ENCODE measurements at places on chromosomes 1 and 21. TPM values are rescaled to one million over a fixed set of nuclear protein-coding genes. Genes with fewer than 3 reads are reported as not detected.

DNA sequence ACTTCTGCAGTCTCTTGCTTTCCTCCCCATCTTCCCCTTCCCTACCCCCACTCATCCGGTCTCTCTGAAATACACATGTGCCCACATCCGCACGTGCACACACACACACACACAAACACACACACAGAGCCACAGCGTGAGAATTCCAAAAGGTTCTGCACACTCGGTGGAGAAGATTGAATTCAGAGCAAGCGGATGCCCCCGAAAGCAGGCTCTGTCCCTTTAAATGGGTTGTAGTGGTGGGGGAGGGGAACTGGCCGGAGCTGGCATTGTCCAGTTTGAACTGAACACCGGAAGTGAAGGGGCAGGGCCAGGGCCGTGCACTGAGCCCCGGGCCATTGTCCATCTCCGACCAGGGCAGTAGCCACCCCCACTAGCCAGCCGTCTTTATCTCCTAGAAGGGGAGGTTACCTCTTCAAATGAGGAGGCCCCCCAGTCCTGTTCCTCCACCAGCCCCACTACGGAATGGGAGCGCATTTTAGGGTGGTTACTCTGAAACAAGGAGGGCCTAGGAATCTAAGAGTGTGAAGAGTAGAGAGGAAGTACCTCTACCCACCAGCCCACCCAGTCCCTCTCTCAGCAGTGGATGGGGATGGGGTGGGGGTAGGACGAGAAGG is 1.3 kb upstream of the LIN28A start:
- DNase-seq = no peak

Gene WASF2
- polyA plus RNA-seq = 123 TPM

GRCh38 chr1:24254783-24255182 is 64.4 kb upstream of the GRHL3 start:
- DNase-seq = no peak

DNA sequence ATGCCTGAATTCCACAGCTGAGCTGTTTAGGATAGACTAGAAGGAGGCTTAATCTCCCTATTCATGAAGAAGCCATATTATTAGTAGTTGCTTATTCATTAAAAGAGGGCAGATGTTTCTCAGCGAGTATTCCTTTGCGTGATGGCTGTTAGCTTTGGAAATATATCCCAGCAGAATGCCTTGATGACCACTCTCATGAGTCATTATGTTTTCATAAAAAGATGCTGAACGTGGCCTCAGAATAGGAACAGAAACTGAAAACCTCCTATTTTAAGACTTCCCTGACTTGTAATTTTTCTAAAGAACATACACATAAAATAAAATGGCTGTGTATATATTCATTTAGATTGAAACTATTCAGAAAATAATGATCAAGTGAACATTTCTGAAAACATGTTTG is 9.6 kb upstream of the PLA2G4A start:
- DNase-seq = no peak

DNA sequence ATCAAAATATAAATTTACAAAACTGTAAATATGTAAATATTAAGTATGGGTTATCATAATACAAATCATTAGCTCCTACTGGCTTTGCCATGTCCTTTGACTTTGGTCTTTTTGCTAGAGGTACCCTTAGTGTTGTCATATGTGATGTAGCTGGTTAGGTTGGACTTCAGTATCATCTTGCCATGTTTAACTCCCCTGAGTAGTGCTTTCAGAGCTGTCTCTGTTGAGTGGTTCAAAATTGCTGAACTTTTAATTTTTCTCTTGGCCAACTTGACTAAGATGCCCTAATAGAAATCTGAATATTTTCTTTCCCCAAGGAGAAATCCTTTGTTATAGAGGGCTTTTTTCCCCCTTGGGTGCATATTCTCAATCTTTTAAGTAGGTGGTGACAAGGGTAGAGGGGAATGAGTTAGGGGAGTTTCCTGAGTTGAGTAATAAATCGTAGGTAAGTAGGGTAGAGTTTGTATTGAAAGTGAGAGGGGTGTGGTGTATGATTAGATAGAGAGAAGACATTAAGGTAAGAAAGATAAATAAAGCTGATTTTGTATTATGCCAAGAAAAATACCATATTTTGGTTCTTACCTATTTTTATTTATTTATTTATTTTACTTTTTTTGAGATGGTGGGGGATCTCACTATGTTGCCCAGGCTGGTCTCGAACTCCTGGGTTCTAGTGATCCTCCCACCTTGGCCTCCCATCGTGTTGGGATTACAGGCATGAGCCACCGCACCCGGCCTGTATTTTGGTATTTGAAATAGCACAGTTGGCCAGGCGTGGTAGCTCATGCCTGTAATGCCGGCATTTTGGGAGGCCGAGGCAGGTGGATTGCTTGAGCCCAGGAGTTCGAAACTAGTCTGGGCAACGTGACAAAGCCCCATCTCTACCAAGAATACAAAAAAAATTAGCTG is 21.8 kb downstream of the RPRD2 start:
- DNase-seq = no peak

Gene MRAP
- polyA plus RNA-seq = not detected

GRCh38 chr1:52238887-52239707 is 97.2 kb downstream of the ZFYVE9 start:
- DNase-seq = no peak

- peak; percentile 30 for DNase-seq
Measured at GRCh38 chr1:4267381-4268261, 367.5 kb upstream of the C1orf174 start.

GRCh38 chr1:229874136-229874535 is 192.9 kb upstream of the GALNT2 start:
- no peak for DNase-seq

DNA sequence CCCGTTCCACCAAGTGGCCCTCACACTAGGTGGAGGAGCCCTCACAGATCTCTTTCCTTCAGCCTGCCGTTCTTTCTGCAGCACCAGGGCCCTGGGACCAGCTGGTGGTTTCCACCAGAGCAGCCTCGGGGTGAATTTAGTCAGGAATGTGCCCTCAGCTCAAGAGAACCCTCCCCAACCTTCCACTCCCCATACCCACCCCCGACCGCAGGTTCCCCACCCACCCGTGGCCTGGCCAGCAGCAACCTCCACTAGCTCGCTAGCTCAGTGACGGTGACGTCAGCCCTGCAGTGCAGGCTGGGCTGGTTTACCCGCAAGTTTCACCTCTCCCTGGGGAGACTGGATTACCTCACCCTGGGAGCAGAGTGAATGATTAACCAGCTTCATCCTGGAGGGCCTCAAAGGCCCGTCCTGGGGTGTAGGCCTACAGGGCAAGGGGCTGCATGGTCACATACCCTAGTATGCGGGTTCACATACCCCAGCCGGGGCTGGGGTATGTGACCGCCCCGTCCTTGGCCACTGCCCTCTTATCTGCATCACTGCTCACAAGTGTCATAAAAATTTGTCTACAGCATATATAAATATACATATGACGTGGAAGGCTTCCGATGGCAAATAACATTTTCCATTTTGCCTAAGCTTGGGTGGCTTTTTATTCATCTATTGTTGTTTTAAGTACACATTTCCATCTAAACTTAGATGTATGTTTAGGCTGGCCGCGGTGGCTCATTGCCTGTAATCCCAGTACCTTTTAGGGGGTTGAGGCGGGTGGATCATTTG is 24.5 kb downstream of the ELF3 start:
- DNase-seq = peak; percentile 91

- DNase-seq = no peak
Measured at GRCh38 chr1:22750685-22751051, 40.0 kb downstream of the EPHB2 start.

DNA sequence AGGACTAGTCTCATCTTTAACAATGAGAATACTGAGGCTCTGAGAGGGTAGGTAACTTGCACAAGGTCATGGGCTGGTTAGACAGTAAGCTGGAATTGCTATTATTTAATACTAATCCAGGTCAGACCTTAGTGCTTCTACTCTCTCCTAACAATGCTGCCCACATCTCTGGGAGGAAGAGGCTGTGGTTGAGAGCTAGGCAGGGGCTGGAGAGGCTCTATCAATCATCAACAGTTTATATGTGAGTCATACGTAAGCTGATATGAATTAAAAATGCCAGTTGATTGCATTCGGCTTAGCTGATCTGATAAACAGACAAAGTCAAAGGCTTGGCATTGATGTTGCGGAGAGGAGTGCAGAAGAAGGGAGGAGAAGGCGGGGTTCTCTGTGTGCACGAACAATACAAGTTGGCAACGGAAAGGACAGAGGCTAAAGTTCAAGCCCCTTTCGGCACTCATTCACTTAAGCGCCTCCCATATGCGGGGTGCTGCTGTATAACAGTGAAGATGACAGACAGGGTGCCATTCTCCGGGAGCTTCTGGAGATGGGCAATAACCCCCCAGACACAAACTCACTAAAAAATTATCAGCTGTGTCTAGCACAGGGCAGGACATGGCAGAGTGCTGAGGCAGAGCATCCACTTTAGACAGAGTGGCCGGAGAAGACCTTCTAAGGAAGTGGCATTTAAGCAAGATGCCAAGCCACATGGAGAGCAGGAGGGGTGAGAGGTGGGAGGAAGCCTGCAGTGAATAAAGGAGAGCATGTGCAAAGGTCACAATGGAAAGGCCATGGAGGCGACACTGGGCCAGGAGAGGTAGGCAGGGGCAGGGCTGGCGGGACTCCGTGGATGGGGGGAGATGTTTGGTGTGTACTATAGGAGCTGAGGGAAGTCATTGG is 195.2 kb downstream of the ZSCAN20 start:
- no peak for DNase-seq

DNA sequence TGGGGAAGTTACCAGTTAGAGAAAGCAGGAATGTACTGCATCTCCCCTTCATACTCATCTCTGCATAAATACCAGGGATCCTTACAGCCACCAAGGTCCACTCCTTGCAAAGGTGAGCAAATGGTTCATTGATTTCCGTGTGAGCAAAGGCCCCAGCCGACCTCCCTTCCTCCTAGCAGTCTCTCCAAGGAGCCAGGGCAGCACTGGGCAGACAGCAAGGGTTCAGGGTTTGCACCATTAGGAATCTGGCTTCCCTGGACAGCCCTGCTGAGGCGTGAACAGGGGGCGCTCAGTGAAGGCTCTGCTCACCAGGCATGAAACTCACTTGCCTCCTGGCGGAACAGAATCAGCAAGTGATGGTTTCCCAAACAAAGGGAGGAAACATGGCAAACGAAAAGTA is 65.7 kb downstream of the MRPL37 start:
- DNase-seq = no peak

GRCh38 chr1:183203094-183203493 is 17.0 kb downstream of the LAMC2 start:
- no peak for DNase-seq

- no peak for DNase-seq
Measured at GRCh38 chr1:6554907-6555778, at the start of gene TAS1R1. TSS of gene TAS1R1 (plus strand) at chr1:6555307. CDS start at chr1:6555374, 67 bp downstream.

DNA sequence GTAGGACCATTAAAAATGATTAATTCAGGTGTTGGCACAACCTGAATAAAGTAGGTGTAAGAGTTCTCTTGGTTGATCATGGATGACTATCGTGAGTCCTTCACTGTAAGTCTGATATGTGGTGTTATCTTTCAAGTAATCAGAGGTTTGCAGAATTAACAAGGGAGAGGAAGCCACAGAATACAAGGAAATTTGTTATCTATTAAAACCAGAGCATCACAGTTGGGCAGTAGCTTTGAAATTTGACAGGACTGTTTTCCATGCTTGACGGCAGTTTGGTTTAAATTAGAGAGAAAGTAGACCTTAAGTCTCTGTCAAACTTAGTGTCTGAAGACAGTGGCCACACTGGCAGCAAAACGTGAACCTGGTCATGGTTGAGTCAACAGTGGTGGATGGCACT is 139.5 kb upstream of the KCNK2 start:
- DNase-seq = no peak
